GOT3 (cell line): ENCODE measurements at places on chromosomes 6 and 20.

GRCh38 chr6:164967102-164967501, 342.3 kb downstream of the C6orf118 start:
- no peak for DNase-seq

DNA sequence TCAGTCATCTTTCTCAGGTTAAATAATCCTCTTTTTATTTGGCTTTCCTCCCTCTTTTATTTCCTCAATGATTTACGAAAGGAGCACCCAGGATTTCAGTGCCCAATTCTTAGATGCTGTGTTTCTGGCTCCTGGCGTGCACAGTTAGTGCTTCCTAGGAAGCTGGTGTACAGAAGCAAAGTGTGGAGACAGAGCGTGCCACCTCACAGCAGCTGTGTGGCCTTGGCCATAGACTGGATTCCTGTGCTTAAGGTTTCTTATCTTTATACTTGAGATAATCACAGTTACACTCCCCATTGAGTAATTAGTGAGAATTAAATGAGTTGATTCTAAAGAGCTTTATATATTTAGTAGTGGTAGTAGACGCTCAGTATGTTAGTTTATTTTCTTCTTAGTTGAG, 39.7 kb upstream of the GJA1 start:
- no peak for DNase-seq

GRCh38 chr6:42971746-42972327, 7.1 kb downstream of the PEX6 start:
- no peak for DNase-seq

- no peak for DNase-seq
Measured at GRCh38 chr6:24882835-24883555, 52.8 kb downstream of the RIPOR2 start.

DNA sequence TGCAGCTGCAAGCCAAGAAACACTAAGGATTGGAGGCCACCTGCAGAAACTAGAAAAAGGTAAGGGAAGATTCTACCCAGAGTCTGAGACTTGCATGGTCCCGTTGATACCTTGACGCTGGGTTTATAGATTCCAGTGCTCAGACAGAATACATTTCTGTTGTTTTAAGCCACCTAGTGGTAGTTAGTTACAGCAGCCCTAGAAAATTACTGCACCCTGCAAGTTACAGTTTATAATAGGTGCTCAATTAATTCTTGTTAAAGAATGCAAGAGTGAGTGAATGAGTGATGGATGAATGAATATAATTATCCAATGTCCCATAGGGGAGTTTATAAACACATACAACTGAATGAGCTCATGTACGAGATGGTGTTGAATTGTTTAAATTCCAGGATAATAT, 453.1 kb upstream of the SLC35B3 start:
- DNase-seq, result no peak

GRCh38 chr6:49966823-49967222, 2.6 kb downstream of the DEFB113 start:
- no peak for DNase-seq

GRCh38 chr6:129565366-129565765, 144.6 kb downstream of the ARHGAP18 start:
- DNase-seq, result no peak

- DNase-seq, result no peak
Measured at GRCh38 chr6:91132461-91132860, 545.6 kb upstream of the MAP3K7 start.

GRCh38 chr6:13615792-13616120, 621 bp downstream of the NOL7 start:
- no peak for DNase-seq

DNA sequence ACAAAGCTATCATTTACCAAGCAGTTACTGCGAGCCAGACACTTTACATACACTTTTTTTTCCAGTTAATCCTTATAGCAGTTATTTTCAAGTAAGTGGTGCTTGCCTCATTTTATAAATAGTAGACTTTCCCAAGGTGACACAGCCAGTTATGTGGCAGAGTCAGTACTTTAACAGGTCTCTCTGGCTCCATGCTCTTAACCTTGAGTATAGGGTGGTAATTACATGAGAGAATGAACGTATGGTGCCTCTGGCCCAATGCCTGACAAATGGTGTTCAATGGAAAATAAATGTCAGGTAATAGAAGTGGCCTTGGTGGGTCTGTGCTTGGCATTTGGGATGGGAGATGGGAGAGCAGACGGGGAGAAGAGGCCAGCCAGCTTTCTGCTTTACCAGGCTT, 316.3 kb downstream of the SLC35F1 start:
- DNase-seq, result no peak

- DNase-seq, result no peak
Measured at GRCh38 chr6:41199552-41200246, 1.2 kb downstream of the TREML2 start.

GRCh38 chr6:9927275-9927674, 487.6 kb downstream of the TFAP2A start:
- no peak for DNase-seq
